ENCODE measurements at places on chromosomes 1 and 21.

DNA sequence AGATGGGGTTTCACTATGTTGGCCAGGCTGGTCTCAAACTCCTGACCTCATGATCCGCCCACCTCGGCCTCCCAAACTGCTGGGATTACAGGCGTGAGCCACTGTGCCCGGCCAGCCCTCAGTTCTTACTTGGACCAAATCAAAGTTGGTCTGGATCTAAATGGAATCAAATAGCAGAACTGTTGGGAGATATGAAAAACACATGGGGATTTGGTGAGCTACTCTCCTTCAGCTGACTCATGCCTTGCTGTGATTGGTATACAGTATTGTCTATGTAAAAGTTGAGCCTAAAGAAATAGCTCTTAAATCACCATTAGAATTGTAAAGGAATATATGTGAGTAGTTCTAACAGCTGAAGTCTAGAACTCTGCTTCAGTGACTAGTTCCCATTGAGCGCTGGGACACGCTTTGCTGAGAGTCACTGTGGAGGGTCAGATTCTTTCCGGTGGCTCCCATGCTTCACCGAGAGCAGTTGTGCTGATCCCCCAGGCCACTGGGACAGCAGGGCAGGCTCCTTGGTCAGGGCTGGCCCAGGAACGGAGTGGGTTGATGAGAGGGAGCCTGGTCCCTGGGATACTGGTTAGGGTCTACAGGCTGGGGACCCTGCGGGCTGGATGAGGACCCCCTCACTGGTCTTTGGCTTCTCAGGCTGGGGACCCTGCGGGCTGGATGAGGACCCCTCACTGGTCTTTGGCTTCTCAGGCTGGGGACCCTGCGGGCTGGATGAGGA lies 14.0 kb downstream of the PKNOX1 start:
- DNase-seq: no peak

DNA sequence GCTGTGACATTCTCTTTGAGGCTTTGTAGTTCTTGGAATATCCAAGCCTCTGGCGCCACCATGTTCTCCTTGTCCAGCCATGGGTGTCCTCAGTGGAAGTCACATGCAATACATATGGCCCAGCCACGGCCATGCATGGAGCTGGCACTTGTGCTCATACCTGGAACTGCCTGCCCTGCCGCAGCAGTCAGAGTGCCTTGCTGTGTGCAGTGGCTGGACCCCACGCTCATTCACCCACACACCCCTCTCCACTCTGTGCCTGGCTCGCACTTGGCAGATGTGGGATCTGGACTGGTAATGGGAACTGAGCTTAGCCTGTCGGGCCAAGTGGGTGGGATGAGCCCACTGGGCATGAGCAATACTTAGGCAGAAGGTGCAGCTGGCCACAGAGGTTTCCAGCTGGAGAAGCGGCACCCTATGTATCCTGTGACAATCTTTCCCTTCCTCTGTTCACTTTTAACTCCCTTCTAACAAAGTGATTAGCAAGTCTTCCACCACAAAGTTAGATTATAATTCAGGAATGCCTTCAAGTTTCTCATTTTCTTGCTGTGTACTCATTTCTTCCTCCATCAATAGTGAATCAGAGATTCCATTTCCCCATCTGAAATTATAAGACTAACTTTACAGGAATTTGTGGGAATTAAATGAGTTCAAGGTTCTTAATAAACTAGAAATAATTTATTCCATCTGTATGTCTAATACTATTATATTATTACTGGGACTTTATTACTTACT lies 351.6 kb upstream of the NCAM2 start:
- DNase-seq: no peak

GRCh38 chr1:160945079-160945478 lies 9.5 kb downstream of the ITLN2 start:
- DNase-seq: no peak

GRCh38 chr1:184988506-184988905 lies 14.2 kb upstream of the NIBAN1 start:
- DNase-seq: no peak

- no peak for DNase-seq
These were observed 44.2 kb downstream of the ACOT7 start for GRCh38 chr1:6349254-6349943.

DNA sequence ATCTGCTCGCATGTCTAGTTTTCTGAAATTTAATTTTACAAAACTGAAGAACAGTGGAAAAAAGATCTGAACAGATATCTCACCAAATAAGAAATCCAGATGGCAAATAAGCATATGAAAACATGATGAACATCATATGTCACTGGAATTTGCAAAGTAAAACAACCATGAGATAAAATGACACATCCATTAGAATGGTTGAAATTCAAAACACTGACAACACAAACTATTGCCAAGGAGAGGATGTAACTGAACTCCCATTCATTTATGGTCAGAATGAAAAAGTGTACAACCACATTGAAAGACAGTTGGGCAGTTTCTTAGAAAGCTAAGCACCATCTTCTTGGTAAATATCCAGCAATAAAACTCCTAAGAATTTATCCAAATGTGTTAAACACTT lies 312.7 kb upstream of the NCAM2 start:
- no peak for DNase-seq

- no peak for DNase-seq
These were observed 91.3 kb downstream of the ITSN1 start for GRCh38 chr21:33733601-33734000.

DNA sequence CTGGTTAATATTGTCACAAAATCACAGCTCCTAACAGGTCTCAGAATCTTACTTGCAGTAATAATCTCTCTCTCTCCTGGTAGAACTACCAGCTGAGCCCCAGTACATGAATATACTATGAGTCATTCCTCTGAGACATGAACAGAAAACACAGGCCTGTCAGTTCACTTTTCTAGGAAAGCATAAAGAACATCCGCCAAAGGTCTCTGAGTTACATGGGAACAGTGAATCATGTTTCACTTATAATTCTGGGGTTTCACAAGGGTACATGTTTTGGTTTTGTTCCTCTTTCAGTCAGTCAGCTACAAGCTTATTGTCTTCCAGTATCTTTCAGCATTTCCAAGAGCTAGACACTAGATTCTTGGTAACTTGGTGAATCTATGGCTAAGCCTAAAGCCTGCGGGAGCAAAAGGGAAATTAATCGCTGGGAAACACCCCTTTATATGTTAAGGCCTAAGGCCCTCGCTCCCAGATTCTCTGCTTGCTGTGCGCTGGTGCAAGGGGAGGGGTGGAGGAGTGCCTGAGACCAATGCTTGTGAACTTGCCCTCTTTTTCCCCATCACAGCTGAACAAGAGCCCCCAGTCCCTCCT lies 31.7 kb downstream of the IFNGR2 start:
- DNase-seq: no peak

DNA sequence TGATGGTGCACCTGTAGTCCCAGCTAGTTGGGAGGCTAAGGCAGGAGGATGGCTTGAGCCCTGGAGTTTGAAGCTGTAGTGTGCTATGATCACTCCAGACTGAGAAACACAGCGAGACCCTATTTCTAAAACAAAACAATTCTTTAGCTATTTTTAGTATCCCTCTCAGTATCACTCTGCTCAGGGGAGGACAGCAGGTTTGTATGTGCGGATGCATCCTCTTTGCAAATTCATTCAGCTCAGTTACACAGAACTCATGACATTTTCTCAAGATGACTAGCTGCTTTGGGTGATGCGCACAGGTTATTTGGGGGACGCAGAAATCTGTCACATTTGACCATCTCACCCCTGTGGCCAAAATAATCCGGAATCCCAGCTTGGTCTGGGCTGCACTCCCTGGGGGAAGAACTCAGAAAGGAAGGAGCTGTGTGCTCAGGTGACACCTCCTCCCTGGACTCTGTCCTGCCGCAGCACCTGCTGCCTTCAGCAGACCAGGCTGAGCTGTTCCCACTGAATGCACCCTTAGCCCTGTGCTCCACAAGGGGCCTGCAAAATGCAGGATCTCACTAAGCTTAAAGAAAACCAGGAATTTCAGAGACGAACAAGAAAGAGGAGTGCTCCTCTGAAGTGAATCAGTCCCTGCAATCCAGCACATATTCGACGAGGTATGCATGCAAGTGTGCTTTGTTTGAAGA lies 89.5 kb upstream of the PGBD5 start:
- DNase-seq: no peak

DNA sequence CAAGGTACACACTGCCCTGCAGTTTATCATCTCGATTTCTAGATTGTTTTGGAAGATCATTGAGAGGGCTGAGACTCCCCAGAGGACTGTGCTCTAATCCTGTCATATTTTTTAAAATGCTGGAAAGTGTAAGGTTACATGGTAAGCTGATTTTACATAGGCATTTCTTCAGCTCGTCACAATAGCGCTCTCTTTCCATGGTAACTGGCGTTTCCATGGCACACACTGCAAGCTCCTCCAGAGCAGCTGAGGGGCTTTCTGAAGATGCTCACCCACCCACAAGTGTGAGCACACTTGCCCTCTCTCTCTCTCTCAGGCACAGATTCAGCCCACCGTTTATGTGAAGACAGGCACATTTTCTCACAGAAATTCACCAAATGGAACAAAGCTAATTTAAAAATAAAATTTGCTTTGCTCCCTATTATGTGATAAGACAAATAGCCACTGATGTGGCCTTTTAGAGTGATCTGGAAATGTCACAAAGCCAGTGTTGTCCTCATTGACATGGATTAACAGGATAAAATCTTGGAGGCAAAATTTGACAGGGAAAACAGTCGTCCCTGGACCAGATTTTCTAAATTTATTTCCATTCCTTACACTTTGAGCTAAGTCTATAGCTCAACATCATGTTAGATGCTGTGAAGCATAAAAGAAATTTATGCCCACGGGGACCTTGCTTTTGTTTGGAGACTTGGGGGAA lies 421.5 kb downstream of the RWDD3 start:
- DNase-seq: no peak

DNA sequence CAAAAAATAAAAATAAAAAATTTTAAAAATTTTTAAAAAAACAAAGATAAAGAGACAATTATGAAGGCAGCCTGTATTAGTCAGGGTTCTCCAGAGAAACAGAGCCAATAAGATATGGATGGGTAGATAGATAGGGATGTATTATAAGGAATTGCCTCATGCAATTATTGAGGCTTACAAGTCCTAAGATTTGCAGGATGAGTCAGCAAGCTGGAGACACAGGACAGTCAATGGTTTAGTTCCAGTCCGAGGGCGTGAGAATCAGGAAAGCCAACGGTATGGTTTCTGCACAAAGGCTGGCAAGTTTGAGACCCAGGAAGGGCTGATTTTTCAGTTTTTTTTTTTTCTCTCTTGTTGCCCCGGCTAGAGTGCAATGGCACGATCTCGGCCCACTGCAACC lies 24.1 kb upstream of the EIF4G3 start:
- DNase-seq: no peak

- DNase-seq: no peak
These were observed 212.6 kb downstream of the TGFB2 start for GRCh38 chr1:218557731-218558130.

DNA sequence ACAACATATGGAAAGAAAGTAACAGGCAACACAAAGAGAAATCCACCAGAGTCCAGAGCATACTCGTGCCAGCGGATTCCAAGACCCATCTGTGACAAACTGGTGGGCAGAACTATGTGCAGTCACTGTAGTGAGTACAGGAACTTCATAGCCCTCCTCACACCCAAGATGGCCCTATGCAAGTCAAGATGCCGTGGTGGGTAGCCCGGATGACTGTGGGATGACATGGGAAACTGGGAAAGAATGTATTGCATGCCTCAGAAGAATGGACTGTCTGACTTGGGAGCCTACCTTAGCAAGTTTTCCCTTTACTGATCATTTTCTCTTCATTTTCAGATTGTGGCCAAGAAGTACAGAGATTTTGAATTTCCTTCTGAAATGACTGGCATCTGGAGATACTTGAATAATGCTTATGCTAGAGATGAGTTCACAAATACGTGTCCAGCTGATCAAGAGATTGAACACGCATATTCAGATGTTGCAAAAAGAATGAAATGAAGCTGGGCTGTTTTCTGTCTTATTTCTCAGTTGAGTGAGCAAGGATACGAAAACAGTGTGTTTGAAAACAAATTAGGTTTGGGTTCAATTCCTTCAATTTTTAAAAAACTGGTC lies 47.3 kb downstream of the CLIC6 start:
- no peak for DNase-seq

GRCh38 chr1:235799264-235799663 lies 67.4 kb downstream of the LYST start:
- DNase-seq: no peak

DNA sequence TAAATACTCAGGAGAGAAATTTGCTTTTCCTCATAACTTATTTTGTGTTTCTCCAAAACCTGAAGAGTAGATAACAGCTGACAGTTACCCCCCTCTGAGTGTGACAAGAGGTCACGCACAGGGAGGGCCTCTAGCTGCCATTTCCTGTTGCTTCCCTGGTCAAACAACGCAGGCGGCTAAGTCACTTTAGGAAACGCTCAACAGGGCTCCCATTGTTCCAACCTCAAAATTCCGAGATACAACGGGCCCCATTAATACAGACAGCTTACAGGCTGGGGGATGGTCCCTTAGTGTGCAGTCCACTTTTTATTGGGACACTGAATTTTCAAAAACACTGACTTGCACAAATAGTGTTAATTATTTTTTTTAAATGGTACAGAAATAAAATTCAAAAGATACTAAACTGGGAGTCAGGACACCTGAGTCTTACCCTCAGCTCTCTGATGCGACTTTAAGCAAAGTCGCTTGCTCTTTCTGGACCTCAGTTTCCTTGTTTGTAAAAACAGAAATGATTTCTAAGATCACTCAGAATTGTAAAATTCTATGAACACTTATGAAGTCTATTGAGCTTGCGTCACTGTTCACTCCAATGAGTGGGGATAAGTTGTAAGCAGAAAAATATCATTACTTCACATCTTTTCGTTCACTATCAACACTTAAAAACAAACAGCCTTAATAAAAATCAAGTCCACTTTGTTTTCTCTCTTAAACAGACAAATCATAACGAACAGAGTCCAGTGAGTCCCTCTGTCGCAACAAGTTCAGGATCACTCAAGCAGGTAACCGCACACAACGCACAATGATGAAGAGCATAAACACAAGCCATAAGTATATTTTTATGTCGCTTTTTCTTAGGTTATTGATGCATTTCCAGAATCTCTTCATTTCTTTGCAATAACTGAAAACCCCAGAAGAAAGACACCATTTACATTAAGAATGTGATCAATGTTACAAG lies 13.5 kb downstream of the LZIC start:
- DNase-seq: no peak

GRCh38 chr1:63408331-63408730 lies 40.9 kb downstream of the ALG6 start:
- no peak for DNase-seq

DNA sequence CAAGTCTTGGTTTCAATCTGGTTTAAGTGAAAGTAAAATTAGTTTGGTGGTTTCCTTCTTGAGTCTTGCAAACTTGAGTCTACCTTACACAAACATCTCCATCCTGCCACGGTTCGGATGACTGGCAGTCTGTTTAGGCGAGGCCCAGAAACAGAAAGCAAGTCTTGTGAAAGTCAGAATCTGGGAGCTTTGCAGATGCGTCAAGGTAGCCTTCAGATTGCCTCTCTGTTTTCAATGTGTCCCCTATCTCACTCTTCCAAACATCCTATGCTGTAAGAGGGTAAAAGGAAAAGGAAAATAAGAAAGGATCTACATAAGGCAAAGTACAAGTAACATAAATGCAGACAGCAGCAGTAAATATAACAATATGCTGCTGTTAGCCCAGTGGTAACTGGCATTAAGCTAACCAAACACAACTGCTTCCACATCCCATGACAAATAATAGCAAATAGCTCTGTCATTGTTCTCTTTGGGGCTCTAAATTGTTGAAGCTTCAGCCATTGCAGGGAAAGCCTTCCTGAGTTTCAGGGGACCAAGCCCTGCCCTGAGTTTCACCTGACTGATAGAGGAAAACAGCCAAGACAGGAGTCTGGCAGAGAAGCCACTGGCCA lies 26.2 kb upstream of the C1orf105 start:
- DNase-seq: peak; percentile 30

- DNase-seq: no peak
These were observed 3.5 kb downstream of the PBX1 start for GRCh38 chr1:164562511-164562910.

GRCh38 chr1:112715264-112716053 lies at the start of gene PPM1J:
Gene PPM1J, minus strand, starts transcription at chr1:112715332. Its CDS starts 31 bp downstream, at chr1:112715301.
- DNase-seq: peak; percentile 96
